ENCODE measurements at places on chromosomes 16 and 17.

- no peak for DNase-seq
Measured at GRCh38 chr16:75477680-75478473, 13.4 kb upstream of the TMEM170A start.

DNA sequence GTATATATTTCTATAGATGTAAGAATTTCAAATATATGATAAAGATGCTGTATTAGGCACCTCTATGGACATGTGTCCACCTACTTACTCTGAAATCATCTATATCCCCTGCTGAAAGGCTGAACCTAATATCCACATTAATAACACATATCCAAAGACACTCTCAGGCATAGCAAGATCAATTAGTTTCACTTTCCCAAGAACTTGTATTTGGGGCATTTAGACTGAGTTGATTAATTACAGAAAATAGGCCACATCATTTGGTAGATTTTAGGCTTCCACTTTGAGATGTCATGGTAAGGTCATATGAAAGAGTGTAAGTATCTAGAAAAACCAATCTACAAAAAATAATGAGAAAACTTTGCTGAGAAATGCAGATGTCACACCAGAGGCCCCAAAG, 45.1 kb downstream of the BRIP1 start:
- DNase-seq, result no peak

DNA sequence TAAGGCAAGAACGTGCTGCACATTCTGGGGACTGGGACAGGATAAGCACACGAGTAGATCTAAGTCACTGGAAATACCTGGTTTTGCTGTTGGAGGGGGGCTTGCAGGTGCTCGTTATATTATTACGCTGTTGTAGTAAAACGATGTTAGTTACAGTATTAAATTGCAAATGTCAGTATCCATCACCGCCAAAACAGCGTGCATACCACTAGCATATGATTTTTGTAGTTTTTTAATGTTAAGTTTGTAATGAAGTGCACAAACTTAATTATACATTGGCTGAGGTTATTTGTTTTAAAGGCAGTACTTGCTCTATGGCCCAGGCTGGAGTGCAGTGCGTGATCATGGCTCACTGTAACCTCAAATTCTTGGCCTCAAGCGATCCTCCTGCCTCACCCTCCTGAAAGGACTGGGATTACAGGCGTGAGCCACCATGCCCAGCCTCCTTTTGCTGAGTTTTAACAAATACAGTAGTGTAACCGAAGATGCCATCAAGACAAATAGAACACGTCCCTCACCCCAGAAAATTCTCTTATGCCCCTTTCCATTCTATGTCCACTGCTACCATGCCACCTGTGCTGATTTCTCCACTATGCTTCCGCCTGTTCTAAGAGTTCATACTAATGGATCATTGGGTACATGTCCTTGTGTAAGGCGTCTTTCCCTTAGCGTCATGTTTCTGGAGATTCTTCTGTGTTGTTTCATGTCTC, 20.7 kb upstream of the CSNK1D start:
- DNase-seq, result no peak

- DNase-seq, result no peak
Measured at GRCh38 chr16:88055356-88055755, 104.1 kb downstream of the BANP start.

DNA sequence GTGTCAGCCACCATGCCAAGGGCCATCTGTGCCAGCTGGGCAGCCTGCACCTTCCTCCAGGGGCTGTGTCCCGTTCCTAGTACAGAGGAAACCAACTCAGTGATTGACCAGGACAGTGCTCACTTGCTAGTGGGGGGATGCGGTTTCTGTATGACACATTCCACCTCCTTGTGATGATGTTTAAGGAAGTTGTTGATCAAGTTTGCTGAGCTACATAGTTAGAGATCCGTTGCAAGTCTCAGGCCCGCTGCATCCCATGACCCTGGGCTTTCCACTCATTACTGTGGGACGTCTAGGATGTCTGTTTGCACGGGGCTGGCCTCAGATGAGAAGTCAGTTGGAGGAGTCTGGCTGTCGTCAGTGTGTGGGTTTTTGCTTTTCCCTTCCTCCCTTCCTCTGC, 33.6 kb downstream of the RNF213 start:
- DNase-seq, result no peak

Data from stimulated activated CD4-positive, alpha-beta T cell treated with anti-CD3 and anti-CD28 coated beads, Interleukin-12 subunit alpha, Interleukin-12 subunit beta, amount 100 ng/mL, for 48 hours (primary cell).